ENCODE measurements at places on chromosomes 7 and 10.

- DNase-seq = no peak
Observed at GRCh38 chr10:103558911-103559310, 65.4 kb downstream of the NEURL1 start.

DNA sequence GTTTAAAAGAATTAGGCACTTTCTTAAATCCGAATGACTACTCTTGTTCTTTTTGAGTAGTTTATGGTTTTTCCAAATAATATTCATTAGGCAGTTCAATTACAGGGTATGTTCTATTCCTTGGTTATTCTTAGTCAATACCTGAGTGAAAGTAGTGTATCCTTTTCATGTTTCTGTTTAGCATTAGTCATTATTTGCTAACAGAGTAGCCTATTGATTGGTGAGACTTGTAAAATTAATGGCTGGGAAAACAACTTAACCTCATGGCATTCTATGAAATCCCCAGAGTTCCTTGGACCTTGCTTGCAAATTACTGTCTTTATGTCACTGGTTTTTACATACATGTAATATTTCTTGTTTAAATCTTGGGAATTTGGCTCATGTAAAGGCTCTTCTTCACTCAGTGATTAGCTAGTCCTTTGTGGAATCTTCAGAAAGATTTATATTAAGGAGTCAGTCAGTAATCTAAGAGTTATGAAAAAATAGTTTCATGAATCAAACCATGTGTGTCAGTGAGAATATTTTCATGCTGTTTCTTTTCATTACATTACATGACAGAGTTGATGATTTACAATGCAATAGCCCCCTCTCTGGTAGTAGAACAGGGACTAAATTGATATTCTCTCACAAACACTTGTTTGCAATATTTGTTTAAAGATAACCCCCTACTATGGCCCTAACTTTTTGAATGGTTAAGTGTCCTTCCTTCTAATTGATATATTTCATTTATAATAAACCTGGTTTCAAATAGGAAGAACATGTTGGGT is 81.5 kb upstream of the LRRTM3 start:
- DNase-seq = no peak

DNA sequence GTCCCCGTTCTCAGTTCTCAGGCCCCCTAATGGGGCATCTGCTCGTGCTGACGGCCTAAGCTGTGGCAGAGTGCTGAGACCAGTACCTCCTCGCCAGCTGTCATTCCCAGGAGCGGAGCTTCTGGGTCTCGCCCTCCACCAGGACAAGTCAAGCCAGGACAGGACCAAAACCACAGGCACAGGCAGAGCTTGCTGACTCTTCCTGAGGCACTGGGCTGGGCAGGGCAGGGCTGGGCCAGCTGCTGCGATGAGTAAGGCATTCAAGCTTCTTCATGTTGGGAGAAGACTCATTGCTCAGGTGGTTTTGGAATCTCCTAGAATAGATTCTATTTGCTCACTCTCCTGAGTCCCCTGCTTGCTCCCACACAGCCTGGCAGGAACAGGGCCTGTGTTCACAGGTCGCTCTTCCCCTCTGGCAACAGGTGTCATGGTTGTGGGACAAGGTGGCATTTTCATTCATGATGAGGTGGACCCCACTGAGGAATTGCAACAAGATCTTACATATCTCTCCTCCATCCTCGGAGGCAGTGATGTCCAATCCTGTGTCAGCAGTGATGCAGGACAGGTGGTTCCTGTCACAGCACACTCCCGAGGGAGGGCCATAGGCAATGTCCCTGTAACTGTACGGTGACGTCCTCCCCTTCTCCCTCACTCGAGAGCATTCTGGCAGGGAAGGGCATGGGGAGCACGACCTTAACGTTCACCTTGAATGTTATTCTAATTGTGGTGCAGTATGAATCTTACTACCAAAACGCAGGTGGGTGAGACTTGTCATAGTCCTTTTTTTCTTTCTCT is 17.0 kb upstream of the SH3PXD2A start:
- DNase-seq = no peak

GRCh38 chr10:63441404-63441803 is 24.4 kb downstream of the JMJD1C start:
- no peak for DNase-seq

DNA sequence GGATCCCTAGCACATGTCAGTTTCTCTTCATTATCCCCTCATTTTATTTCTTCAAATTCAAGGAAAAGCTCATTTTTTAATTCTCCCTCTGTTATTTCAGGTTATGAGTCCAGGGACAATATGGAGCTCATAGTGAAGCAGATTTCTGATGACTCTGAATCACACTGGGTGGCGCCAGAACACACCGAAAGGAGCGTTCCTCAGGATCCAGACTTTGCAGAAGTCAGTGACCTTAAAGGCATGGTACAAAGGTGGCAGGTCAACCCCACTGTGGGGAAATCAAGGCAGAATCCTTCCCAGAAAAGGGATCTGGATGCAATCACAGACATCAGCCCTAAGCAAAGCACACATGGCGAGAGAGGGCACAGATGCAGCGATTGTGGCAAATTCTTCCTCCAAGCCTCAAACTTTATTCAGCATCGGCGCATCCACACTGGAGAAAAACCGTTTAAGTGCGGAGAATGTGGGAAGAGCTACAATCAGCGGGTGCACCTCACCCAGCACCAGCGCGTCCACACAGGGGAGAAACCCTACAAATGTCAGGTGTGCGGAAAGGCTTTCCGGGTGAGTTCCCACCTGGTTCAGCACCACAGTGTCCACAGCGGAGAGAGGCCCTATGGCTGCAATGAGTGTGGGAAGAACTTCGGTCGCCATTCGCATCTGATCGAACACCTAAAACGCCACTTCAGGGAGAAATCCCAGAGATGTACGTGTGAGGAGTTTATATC is 21.4 kb downstream of the ZKSCAN5 start:
- no peak for DNase-seq

DNA sequence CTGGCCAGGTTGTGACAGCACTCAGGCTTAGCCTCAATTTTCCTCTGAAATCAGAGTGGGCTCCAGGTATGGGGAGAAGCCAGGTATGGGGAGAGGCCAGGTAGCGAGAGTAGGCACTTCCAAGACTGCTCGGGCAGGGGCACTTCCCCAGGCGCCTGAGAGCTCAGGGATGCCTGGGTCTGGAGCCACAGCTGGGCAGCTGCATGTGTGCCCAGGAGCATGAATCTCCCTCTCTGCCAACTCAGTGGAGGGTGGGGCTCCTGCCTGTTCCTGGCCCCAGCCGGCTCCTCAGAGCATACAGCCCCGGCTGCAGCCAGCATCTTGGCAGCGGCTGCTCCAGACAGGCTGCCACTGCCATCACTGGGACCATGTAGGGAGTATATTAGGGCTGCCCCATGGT is 313.9 kb downstream of the AUTS2 start:
- DNase-seq = no peak

- DNase-seq = no peak
Observed at GRCh38 chr7:730501-731439, 3.7 kb upstream of the PRKAR1B start.

Data from SK-N-MC (cell line).